ENCODE measurements at places on chromosomes 7 and 10.
A peak's percentile ranks its signal among the peaks of the same experiment; 100 is the strongest.

- DNase-seq = no peak
Measured at GRCh38 chr10:15227611-15228372, 59.3 kb upstream of the NMT2 start.

DNA sequence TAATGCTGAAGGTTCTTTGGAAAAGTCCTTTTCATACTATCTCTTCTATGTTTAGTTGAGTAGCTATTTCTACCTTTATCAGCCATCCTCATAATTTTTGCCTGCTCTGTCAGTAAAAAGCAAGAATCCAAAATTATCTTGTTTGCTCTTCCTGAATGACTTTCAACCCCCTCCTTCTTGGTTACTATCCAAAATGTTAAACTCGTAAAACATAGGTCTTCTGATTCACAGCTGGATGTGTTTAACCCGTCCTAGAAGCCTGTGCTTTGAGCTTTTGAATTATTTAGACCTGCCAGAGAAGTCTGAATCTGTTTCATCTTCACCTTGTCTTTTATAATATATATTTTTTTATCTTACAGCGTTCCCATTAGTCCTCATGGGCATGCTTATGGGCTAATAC is 136.4 kb upstream of the MDFIC start:
- DNase-seq = no peak

GRCh38 chr10:35416619-35417312 is 80.5 kb downstream of the CCNY start:
- DNase-seq = no peak

DNA sequence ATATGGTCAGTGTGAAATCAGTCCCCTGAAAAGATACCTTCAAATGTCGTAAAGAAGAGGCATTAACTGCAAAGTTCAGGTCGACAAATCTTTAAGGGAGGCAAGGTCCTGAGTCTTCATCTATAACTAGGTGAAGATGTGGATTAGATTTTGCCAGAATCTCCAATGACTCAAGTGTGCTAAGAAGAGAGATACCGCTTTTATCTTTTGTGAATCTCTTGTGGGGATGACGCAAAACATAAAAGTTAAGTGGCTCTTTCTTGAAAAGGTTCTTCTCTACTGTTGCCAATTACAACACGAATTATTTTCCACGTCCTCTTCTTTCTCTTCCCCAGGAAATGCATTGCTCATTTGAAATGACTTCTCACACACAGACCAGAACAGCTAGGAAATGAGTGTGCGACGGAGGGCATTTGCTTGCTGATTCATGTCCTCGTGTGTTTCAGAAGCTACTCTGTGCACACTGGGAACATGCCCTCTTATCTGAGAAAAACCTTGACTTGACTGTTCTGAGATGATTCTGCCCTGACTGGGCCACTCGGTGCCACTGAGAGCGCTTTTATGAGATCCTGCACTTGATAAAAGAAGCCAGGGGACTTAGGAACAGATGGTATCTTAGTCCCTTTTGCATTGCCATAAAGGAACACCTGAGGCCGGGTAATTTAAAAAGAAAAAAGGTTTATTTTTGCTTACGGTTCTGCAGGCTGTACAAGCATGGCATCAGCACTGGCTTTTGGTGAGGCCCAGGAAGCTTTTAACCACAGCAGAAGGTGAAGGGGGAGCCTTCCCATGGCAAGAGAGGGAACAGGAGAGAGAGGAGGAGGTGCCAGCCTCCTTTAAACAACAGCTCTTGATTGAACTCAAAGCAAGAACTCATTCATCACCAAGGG is 169.5 kb upstream of the PFKP start:
- no peak for DNase-seq

DNA sequence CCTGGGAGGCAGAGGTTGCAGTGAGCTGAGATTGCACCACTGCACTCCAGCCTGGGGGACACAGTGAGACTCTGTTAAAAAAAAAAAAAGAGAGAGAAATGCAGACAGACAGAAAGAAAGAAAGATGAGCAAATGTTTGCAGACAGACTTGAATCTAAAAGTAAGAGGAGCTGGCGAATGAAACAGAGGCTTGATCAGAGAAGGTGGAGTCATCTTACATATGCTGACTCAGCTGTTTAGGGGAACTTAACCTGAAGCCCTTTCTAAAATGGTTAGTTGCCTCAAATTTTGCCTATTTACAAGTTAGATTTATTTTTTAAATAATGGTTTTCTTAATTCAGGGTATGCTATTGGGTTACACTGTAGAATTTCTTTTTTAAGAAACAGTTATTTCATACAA is 5.4 kb downstream of the FAM171A1 start:
- no peak for DNase-seq

DNA sequence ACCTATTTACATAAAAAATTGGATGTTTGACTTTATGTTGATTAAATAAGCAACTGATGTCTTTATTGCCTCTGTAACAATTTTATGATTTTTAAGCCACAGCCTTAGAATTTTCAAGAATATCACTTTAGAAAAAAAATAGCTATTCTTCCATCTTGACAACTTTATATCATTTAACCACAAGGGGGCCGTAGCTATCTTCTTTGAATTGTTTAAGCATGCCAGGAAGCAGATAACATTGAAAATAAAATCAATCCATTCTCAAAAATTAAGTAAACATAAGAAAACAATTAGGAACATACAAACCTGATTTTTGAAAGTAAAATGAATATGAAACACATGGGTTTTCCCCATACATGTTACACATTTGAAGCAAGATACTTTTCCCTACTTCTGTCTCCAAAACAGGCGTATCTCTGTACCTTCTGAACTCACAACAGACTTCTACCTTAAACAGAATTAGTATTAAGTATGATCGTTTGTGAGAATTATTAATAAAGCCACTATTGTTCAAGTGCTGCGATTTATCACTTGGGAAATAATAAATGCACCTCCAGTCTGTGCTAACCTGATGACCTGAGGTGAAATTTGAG is 209.0 kb downstream of the CACNA2D1 start:
- DNase-seq = peak; percentile 24

Data from NCI-H1436 treated with DMSO at 0.1 percent for 48 hours (cell line).